Neural progenitor cell (in vitro differentiated cells): ENCODE measurements at places on chromosomes 6 and 20. TPM values are rescaled to one million over a fixed set of nuclear protein-coding genes. Genes with fewer than 3 reads are reported as not detected.

CCND3 gene
- 7.6 and 16.2 TPM in 2 replicates for total RNA-seq

DNA sequence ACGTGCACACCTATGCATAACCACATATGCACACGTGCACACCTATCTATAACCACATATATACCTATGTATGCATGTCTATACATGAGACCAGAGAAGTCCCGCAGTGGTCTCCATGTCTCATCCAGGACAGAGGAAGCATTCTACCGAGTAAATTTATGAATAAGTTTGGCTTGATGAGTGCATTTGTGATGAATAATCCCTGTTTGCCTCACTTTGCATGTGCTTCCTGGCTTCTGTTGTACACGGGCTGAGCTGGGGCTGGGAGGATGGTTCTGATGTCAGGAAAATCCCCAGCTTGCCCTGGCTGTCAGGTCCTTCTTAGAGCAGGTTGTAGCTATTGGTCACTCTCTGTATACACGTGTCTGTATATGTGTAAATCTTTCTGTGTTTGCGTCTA lies 157.6 kb upstream of the RPS6KA2 start:
- H3K27me3 ChIP-seq: no peaks in the 10 kb centered on the region
- H3K4me3 ChIP-seq: no peak overlapping the region
- no peaks in the 10 kb centered on the region for H3K4me1 ChIP-seq
- DNase-seq: no peak
- no peak overlapping the region for H3K27ac ChIP-seq

SULF2 gene
- total RNA-seq: 24.0 and 38.0 TPM in 2 replicates

GRCh38 chr20:38125157-38126056 lies 39.7 kb downstream of the TGM2 start:
- no peak overlapping the region for H3K27ac ChIP-seq
- no peaks in the 10 kb centered on the region for H3K36me3 ChIP-seq
- no peak overlapping the region for H3K4me3 ChIP-seq
- no peaks in the 10 kb centered on the region for H3K4me1 ChIP-seq
- no peak for DNase-seq

DNA sequence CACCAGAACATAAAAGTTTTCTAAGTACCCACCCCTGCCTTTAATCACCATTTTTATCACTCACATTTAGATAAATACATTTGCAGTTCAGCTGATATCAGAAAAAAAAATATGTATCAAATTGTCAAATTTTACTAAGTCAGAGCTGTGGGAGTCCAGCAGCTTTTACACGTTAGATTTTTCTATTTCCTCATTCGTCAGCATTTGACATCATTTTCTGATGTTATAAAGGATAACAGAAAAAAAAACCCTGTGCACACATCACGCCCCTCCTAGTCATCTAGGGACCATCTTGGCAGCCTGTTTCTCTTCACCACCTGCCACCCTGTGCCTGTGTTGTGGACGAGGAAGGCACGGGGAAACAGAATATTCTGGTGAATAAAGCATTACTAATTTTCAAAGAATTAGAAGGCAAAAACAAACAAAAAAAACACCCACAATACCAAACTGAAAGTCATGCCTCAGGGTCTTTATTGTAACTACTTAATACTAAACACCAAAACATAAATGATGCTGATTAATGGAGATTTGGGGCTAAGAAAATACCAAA lies 12.4 kb downstream of the B4GALT5 start:
- H3K27me3 ChIP-seq: no peaks in the 10 kb centered on the region
- no peaks in the 10 kb centered on the region for H3K36me3 ChIP-seq
- H3K27ac ChIP-seq: peak overlapping the region; percentile 10
- H3K4me3 ChIP-seq: no peak overlapping the region
- no peak for DNase-seq

DNA sequence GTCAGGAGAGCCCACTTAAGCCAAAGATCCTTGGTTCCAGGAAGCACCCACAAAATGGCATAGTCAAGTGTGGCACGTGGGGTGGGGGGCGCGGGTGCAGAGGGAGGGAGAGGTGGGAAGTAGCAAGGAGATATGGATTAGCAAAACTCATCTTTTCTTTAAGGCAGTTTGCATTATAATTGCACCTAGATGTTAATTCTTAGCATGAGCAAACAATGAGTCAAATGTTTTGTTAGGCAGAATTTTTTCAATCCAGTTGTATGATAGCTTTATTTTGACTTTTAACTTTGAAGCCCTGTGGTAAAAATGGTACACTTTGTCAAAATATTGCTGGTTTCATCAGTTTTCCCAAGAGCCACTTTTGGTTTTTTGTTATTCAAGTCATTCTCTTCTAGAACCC lies 15.0 kb downstream of the SCAND1 start:
- no peaks in the 10 kb centered on the region for H3K27me3 ChIP-seq
- H3K36me3 ChIP-seq: no peaks in the 10 kb centered on the region
- peaks cover 23% of the 10 kb centered on the region for H3K4me1 ChIP-seq
- no peak overlapping the region for H3K4me3 ChIP-seq
- H3K27ac ChIP-seq: no peak overlapping the region
- no peak for DNase-seq

HNF4A gene
- 0.68 and 1.6 TPM in 2 replicates for total RNA-seq

DNA sequence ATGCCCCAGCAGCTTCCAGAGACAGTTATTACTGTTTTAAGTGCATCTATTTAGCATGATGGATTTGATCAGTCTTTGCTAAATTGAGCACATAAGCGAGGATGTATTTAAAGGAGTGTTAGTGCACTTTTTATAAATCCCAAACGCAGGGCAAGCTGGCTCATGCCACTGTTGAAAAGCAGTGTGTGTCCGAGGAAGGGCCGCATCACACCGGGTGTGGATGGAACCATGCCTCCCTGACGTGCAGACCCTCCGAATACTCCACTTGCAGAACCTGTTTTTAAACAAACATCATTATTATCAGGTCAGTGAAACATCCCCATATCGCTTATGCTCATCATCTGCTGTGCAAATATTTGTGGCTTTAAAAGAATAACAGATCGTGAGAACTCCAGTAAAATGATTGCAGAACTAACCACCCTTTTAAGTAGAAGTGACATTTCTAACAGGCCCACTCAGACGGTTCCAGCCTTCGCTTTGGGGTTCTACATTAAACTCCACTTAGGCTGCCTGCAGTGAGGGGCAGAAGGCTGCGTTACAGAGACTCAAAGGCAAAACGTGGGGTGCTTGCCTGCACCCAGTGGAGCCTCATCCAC lies 190.1 kb downstream of the CDH4 start:
- no peak overlapping the region for H3K4me3 ChIP-seq
- no peaks in the 10 kb centered on the region for H3K36me3 ChIP-seq
- DNase-seq: no peak
- no peaks in the 10 kb centered on the region for H3K27me3 ChIP-seq

DNA sequence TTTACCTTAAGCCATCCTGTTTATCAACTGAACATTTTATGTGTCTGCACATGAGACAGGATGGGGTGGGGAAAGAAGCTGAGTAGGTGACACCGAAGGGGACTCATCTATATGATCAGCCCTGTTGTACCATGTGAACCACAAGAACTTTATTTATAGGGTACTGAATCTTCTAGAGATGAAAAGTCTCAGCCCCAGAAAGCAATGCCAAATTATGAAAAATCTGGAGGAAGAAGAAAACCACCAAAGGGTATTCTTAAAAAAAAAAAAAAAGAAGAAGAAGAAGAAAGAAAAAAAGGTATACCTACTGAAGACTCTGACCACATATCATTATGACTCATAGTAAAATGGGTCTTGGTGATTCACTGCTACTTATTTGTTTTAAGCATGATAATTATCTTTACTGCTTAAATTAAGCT lies 39.8 kb upstream of the HBS1L start:
- DNase-seq: no peak
- H3K4me1 ChIP-seq: no peaks in the 10 kb centered on the region
- no peak overlapping the region for H3K27ac ChIP-seq
- no peaks in the 10 kb centered on the region for H3K27me3 ChIP-seq
- H3K4me3 ChIP-seq: no peak overlapping the region
- no peaks in the 10 kb centered on the region for H3K36me3 ChIP-seq

- no peak overlapping the region for H3K27ac ChIP-seq
- no peaks in the 10 kb centered on the region for H3K36me3 ChIP-seq
- no peak for DNase-seq
- no peaks in the 10 kb centered on the region for H3K4me1 ChIP-seq
- no peak overlapping the region for H3K4me3 ChIP-seq
- no peaks in the 10 kb centered on the region for H3K27me3 ChIP-seq
Observed at GRCh38 chr20:4635342-4635741, 86.4 kb upstream of the PRND start.

- DNase-seq: peak; percentile 80
- H3K4me1 ChIP-seq: peaks cover 21% of the 10 kb centered on the region
- H3K27ac ChIP-seq: no peak overlapping the region
- H3K36me3 ChIP-seq: no peaks in the 10 kb centered on the region
Observed at GRCh38 chr6:107488875-107489635, 862 bp upstream of the SOBP start.

DNA sequence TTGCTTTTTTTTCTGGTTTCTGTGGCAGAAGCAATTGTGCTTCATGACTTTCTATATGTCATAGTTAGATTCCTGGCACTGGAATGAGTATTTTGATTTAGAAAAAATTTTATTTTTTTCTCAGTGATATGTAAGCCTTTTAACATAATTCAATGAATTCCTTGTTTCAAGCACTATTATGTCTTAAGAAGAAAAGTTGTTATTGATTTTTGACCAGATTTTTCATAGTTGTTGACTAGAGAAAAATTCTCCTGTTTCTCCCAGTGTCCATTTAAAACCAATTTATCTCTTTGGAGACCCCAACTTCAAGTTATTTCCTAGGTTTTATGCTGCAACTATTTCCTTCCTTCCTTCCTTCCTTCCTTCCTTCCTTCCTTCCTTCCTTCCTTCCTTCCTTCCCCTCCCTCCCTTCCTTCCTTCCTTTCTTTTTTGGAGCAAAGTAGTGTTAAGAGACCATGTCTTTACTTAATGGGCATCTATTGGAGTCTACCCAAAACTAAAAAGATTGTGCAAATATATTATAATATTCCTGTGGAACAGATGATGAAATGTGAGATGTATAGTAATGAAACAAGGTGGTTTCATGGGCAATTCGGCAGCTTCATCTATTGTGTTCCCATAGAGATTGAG lies 346.9 kb downstream of the RNF144B start:
- H3K4me3 ChIP-seq: no peak overlapping the region
- no peak overlapping the region for H3K27ac ChIP-seq
- H3K4me1 ChIP-seq: no peaks in the 10 kb centered on the region
- H3K27me3 ChIP-seq: no peaks in the 10 kb centered on the region

DNA sequence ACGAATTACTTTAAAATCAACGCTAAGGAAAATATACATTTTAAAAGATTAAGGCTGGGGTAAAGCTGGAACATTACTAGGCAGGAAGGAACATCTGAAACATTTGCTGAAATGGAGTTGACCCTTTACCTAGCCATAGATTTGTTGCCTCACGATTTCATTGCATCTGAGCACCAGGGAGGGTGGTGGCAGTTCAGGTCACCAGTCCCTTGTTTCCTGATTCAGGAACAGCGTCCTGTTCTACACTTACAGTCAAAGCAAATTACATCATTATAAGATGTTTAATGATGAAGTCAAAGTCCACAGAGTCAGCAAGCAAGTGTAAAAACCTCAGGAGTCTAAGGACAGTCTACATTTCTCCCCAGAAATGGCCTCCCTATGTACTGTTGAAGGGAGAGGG lies 9.0 kb upstream of the MICA start:
- peaks cover 11% of the 10 kb centered on the region for H3K4me1 ChIP-seq
- H3K27me3 ChIP-seq: no peaks in the 10 kb centered on the region
- H3K36me3 ChIP-seq: no peaks in the 10 kb centered on the region
- H3K4me3 ChIP-seq: no peak overlapping the region
- no peak for DNase-seq

- H3K36me3 ChIP-seq: no peaks in the 10 kb centered on the region
- H3K4me1 ChIP-seq: peaks cover 16% of the 10 kb centered on the region
- H3K27ac ChIP-seq: peak overlapping the region; percentile 31
- DNase-seq: no peak
Observed at GRCh38 chr20:32464401-32465091, 106.4 kb downstream of the ASXL1 start.

ARG1 gene
- not detected in 2 replicates for total RNA-seq
